ENCODE measurements at places on chromosomes 4 and X.

GRCh38 chrX:49053223-49054072 lies 5.4 kb upstream of the CCDC120 start:
- DNase-seq = no peak

DNA sequence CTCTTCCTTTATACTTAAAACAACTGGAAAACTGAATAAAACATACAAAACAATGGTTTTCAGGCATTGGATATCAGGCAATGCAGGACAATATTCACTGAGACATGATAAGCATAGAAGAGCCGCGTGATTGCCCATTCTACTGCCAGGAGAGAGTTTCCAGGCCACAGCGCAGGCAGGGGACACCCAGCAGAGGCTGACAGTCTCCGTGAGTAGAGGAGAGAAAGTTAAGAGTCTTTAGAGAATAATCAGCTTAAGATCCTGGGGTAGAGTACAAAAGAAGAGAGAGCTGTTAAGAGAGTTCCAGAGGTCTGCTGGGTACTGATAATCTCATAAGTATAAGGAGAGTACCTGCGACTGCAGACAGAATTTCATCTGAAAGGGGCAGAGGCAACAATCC lies 18.4 kb upstream of the FRAS1 start:
- DNase-seq = no peak

GRCh38 chrX:45145492-45146215 lies 55.0 kb downstream of the DIPK2B start:
- DNase-seq = no peak

DNA sequence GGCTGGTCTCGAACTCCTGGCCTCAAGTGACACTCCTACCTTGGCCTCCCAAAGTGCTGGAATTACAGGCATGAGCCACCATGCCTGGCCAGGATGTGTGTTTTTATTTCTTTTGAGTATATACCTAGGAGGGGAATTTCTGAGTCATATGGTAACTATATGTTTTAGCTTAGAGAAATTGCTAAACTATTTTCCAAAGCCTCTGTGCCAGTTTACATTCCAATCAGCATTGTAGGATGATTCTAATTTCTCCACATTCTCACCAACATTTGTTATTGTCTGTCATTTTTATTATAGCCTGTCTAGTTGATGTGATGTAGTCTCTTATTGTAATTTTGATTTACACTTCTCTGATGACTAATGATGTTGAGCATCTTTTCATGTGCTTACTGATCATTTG lies 1576.0 kb downstream of the RPA4 start:
- no peak for DNase-seq

- no peak for DNase-seq
Observed at GRCh38 chrX:41478381-41478911, 31.3 kb downstream of the NYX start.

GRCh38 chr4:7420661-7421040 lies 14.1 kb downstream of the PSAPL1 start:
- no peak for DNase-seq

DNA sequence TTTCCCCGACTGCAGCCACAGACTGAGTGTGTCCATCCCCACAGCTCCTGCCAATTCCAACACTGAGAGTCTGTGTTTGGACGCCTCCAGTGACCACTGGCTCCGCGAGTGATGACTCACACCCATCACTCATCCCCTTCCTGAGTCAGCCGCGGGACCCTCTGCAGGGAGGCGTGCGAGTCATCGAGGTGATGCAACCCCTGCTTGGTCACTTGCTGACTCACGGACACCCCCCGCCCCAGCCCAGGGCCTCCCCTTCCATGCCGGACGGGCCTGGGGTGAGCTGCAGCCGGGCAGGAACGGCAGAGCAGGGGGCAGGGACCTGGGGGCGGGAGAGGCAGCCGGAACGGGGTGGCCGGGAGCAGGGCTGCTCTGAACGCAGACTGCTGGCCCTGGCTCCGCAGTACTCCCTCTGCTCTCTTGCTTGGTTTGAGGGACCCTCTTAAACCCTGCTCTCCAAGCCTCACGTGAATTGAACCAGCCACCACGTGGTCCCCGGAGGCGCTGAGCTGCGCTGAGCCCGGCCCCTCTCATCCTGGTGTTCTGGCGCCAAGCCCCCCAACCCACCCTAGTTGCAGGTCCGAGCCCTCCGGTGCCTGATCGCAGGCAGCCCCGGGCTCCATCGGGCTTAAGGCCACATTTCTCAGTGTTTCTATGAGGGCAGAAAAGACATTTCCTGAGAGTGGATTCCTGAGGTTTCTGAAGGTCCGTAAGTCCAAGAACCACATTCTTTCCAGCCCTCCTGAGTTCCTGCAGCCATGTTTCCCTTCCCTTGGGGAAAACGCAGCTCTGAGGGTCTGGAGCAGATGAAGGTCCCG lies 32.4 kb downstream of the FGFRL1 start:
- DNase-seq = no peak

DNA sequence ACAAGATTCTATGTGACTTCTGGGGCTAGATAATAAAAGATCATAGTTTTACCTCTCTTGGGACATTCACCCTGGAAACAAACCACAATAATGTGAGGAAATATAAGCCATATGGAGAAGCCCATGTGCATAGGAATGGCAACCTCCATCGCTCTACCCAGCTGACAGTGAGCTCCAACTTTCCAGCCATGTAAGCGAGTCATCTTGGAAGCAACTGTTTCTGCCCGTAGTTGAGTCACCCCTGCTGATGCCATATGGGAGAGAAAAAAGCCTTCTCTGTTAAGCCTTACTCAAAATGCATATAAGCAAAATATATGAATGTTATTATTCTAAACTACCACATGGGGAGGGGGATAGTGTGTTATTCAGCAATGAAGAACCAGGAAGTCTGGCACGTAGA lies 31.4 kb upstream of the RELL1 start:
- DNase-seq = no peak

GRCh38 chr4:121209171-121209570 lies 45.0 kb upstream of the TNIP3 start:
- no peak for DNase-seq

- no peak for DNase-seq
Observed at GRCh38 chr4:83043801-83044407, 8.9 kb downstream of the COPS4 start.
